ENCODE measurements at places on chromosomes 1 and 21.

DNA sequence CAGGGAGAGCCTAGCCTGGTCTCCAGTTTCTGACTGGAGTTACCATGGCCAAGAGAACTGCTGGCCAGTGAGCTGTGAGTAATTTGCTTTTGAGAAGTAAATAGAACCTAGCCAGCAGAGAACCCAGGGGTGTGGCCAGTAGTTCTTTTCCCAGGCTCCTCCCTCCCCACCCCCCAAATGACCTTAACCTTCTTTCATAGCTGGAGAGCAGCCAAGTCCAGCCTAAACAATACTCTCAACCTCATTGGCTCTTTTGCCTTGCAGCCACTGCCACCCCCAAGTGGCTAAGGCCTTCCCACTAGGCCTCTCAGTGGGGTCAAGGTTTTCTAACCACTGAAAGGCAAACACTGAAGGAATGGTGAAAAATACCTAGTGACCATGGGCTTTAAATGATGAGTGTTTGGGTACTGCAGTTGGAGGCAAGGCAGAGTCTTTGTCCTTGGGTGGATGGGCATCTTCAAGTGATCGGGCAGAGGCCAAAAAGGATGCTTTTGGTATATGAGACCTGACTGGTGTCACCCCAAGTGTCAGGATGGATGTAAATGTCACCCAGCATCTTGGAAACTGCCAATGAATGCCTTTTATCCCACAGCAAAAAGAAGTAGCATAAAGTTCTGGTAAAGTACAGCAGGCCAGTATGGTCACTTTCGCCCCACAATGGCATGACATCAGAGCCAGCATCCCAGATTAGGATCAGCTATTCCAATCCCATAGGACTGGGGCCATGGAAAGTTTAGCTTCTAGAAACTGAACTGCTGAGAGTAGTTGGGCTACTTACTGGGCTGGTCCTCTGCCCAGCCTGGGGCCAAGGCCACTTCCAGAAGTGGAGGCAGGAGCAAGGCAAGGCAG is 3.5 kb upstream of the PIGV start:
- no peak for DNase-seq

- no peak for DNase-seq
These were observed 12.7 kb upstream of the MX2 start for GRCh38 chr21:41349126-41349525.

GRCh38 chr1:165259236-165259635 is 97.3 kb downstream of the LMX1A start:
- DNase-seq = no peak

- DNase-seq = no peak
These were observed 56.2 kb downstream of the NTNG1 start for GRCh38 chr1:107196973-107197562.

DNA sequence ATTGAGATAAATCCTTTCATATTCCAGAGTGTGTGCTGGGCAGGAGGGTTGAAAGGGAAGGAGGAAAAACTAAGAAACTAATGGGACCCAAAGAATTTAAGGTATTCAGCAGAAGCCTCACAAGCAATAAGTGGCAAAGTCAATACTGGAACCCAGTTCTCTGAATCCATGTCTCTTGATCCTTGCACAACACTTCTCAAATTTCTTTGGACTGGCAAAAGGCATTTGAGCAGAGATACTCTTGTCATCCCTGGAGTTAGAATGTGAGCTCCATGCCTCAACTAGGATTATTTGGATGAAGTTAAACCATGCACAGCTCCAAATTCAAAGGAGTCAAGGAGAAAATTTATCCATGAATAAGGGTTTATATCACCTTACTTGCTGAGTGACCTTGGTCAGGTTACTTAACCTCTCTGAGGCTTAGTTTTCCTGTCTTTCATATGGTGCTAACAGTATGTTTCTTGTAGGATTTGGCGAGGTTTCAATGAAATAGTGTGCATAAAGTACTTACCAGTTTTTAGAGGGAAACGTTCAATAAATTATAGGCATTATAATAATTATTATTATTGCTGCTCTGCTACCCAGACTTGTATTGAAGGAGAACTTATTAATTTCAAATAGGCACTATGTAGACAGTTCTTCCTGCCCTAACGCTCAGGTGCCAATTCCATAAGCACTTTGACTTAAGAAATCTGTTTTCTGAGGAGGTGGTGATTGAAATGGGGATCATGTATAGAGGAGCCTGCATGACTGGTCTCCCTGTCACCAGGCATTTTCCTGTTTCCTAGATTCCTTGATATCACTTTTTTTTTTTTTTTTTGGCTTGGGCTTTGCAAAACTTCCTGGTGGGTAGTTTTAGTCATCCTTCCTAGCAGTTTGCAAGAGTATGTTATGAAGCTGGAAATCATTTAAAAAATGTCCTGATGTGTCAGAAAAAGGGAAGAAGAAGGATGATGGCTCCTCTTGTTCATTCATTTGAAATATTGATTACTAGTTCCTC is 125.0 kb upstream of the JUN start:
- no peak for DNase-seq

GRCh38 chr1:117590273-117590925 is 15.4 kb upstream of the TENT5C start:
- DNase-seq = no peak

GRCh38 chr1:8293641-8294169 is 24.2 kb upstream of the SLC45A1 start:
- no peak for DNase-seq

DNA sequence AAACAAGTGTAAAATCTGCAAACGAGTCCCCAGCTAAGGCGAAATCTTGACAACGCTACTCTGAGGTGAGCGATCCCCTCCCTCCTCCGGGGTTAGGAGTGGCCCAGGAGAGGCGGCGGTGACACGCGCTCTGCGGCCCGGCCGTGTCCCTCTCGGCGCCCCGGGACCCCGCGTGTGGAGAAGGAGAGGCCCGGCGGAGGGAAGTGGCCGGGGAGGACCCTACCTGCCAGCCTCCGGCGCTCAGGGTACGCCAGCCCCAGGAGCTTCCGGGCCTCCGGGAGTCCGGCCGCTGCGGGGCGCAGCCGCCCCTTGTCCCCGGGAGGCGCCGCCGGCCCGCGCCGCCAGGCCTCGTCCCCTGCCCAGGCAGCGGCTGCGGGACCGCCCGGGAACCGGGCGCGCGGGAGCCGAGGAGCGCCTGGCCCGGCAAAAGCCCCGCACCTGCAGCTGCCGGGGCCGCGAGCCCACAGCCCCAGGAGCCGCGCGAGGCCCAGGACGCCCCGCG is 543 bp downstream of the ABCB10 start:
- DNase-seq = peak; percentile 6

DNA sequence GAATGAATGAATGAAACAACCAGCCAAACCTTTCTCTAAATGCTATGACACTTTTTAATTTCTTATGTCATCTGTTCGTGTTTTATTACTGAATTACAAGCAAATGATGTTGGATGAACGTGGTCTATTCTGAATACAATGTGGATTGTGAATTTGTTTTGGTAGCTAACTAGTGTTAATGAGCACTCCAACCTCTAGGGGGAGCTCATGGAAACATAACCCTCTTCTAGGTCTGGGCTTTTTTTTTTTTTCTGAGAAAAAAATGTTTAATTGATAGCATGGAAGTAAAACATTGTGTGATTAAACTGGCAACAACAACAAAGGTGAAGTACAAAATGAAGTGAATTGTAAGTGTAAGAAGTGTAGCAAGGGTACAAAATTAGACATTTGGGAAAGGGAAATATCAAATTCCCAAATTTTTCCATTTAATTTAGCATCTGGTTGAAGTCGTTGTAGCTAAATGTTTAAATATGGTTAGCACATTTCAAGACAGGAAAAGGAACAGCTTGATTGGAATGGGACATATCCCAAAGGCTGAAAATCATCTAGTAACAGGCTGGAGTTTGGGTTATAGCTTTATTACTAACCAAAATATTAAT is 42.6 kb upstream of the PTGS2 start:
- DNase-seq = no peak

DNA sequence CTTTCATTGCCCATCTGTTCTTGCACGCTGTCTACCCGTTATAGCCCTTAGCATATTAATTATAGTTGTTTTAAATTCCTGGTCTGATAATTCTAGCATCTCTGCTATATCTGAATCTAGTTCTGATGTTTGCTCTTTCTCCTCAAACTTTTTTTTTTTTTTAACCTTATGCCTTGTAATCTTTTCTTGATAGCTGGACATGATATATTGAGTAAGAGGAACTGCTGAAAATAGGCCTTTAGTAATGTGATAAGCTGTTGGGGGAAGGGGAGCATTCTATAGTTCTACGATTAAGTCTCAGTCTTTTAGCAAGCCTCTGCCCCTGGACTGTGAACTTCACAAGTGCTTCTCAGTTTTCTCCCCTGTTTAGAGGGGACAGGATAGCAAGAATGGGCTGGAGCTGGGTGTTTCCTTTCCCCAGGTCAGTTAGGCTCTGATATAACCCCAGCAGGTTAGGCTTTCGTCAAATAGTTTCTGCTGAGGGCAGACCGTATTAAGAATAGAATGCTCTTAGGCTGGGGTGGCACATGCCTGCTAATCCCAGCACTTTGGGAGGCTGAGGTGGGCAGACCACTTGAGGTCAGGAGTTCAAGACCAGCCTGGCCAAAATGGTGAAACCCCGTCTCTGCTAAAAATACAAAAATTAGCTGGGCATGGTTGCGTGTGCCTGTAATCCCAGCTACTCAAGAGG is 62.2 kb downstream of the ZFYVE9 start:
- DNase-seq = no peak
